ENCODE measurements at places on chromosomes 3 and 15.

DNA sequence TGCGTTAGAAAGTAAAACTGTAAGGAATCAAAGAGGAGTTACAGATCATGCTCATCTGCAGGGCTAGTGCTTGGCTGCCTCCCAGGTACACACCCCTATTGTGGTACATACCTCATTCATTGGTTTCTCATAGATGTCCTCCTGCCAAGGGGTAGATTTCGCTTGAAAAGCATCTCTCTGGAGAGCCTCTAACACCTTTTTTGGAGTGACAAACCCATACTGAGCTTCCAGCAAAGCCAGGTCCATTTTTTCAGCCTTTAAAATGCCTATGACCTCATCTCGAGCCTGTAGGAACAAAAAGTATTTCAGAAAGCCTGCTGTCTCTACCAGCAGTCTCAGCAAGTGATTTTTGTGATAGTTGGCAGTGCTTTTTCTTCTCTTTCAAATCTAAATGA lies 112.1 kb downstream of the CMSS1 start:
- DNase-seq: no peak

- DNase-seq: no peak
Observed at GRCh38 chr15:100705841-100706240, 103.5 kb downstream of the ASB7 start.

DNA sequence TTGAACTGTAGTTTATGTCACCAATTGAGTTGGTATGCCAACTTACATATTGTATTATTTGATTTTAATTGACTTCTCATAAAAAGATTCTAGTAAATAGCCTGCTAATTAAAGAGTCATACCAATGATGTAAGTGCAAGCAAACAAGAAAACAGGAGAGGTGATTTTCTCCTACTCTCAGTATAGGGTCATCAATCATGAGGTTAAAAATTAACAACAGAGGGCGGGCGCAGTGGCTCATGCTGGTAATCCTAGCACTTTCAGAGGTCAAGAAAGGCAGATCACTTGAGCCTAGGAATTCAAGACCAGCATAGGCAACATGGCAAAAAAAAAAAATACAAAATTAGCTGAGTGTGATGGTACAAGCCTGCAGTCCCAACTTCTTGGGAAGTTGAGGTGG lies 108.7 kb downstream of the MYO9A start:
- no peak for DNase-seq

DNA sequence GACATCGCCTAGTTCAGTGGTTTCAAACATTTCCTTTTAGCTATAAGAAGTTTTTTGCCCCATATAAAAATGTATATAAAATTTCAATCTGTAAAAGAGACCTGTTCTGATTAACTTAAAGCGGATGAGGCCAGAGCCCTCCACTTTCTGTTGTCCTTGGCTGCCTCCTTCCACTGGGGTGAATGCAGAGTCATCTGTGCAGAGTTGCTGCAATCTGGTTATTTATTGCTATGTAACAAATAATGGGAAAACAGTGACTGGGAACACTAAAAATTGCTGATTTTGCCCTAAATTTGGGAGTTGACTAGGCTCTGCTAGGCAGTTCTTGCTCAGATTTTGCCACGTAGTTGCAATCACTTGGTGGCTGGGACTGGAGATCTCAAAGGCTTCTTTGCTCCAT lies 637.8 kb downstream of the GRM7 start:
- no peak for DNase-seq

GRCh38 chr3:119294696-119295671 lies 801 bp downstream of the ARHGAP31 start:
- DNase-seq: no peak

GRCh38 chr3:194333981-194334320 lies 17.2 kb downstream of the CPN2 start:
- no peak for DNase-seq

GRCh38 chr3:63344661-63345060 lies 66.6 kb downstream of the SYNPR start:
- no peak for DNase-seq

GRCh38 chr3:39284457-39284881 lies 4.6 kb upstream of the CX3CR1 start:
- no peak for DNase-seq

DNA sequence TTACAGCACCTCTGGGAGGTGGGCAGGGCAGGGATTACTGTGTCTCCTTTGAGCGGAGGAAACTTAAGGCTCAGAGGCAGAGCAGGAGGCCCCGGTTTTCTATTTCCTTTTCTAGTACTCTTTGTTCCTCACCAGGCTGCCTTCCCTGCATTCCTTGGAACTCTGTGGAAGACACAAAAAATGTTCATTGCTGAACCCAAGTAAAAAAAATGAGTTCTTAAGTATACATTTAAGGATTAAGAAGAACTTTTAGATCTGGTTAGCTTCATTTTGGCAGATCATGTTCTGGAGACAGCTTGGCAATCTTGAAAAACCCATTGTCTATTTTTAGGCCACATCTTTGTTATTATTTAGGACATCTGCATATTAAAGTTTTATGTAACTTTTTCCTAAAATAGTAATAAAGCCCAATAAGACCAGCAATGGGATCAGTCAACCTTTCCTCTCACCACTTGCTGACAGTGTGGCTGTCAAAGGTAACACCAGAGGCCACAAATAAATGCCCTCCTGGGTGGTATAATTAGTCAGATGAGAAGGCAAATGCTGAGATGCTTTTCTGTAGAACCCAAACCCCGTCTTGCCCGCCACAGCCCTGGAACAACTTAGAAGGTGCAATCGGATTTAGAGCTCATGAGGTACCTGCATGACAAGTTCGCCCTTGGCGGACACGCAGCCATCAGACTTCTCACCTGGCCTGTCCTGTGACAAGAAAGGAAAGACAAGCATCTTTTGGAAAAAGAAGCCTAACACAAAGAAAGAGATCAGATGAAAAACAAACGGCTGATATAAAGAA lies 97.2 kb downstream of the DGKG start:
- DNase-seq: no peak
